AG08396 (cell line): ENCODE measurements at places on chromosomes 3 and 15.
A peak's percentile ranks its signal among the peaks of the same experiment; 100 is the strongest.

- DNase-seq, result no peak
These were observed 59.9 kb downstream of the GALK2 start for GRCh38 chr15:49229922-49230321.

- DNase-seq, result no peak
These were observed 281.3 kb upstream of the COL8A1 start for GRCh38 chr3:99357131-99357530.

- DNase-seq, result no peak
These were observed 4.8 kb downstream of the SACM1L start for GRCh38 chr3:45693941-45694521.

DNA sequence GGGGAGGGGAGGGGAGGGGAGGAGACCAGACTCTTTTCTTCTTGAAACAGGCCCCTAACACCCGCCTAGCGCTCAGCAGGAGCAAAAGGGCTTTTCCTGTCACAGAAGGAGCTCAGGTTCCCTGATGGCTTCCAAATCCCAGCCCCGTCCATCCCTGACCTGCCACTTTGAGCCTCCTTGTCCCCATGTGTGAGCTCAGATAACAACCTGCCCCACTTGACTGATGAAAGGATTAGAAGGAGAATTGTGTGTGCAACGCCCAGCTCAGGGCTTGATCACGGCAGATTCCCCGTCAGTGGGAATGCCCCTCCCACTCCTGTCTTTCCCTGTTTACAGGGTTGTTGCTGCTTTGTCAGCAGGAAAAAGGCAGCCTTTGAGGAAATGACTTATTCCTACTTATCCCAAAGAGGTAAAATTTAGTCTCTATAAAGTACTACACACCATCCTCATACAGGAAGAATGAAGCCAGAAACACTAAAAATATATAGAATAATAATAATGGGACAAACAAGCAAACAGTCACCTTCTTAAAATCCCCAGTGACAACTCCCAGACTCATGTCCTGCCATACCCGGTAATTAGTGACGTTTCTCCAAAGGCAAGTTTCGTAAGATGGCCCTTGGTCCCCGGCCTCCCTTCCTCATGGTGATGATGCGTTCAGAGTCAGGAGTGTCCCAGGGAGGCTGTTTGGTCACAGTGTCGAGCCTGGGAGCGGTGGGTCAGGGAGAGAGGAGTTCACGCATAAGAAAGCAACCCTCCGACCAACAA is 6.1 kb upstream of the LRRC15 start:
- no peak for DNase-seq

DNA sequence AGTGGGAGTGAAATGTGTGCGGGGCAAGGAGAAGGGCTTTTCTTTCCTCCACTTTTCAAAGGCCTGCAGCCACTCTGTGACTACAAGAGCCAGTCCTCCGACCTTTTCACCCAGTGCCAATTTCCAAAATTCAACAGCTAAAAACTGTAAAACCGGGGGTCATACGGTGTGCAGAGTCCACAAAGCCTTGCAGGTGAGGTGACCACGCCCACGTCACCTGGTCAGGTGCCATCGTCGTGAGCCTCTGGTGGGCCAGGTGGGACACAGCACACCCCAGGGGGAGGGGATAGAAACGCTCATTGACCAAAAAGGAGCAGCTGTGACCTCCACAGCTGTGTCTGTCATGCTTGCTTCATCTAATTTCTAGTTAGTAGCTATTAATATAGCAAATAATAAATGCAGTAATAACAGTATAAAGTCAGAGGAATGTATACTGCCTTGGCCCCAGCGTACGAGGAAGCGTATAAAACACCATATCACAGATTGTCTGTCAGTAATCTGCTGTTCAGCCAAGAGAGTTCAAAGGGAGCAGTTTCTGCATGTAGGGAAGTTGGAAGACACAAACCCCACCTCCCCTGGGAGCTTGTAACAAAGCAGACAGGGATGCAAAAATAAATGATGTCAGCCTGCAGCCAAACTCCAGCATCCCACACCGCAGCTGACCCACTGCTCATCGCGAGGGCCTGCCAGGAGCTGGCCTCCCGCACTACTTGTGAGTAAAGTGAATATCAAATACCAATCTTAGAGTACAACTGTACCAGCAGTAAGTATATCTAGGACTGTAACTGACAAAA is 86.7 kb downstream of the VGLL4 start:
- peak; percentile 70 for DNase-seq
